ENCODE measurements at places on chromosomes 3 and 15. TPM values are rescaled to one million over a fixed set of nuclear protein-coding genes. Genes with fewer than 3 reads are reported as not detected.

DNA sequence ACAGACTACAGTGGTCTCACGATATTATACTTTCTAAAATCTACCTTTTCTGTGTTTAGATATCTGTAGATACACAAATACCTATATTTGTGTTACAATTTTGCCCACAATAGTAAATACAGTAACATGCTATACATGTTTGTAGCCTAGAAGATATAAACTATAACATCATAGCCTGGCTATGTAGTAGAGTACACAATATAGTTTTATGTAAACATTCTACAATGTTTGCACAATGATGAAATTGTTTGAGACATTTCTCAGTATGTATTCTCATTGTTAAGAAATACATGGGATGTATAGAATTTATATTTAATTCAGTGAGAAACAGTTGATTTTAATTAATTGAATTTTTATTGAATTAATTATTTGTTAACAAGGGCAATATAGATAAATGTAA, 1367.0 kb downstream of the OTOL1 start:
- H3K36me3 ChIP-seq: no peaks in the 10 kb centered on the region
- no peak overlapping the region for H3K4me3 ChIP-seq
- no peaks in the 10 kb centered on the region for H3K27me3 ChIP-seq
- no peak for DNase-seq
- no peak overlapping the region for H3K27ac ChIP-seq
- no peaks in the 10 kb centered on the region for H3K4me1 ChIP-seq

- H3K4me1 ChIP-seq: no peaks in the 10 kb centered on the region
- H3K4me3 ChIP-seq: no peak overlapping the region
- no peak for DNase-seq
- no peaks in the 10 kb centered on the region for H3K36me3 ChIP-seq
- no peaks in the 10 kb centered on the region for H3K27me3 ChIP-seq
Observed at GRCh38 chr3:6528951-6529350, 332.0 kb upstream of the GRM7 start.

DNA sequence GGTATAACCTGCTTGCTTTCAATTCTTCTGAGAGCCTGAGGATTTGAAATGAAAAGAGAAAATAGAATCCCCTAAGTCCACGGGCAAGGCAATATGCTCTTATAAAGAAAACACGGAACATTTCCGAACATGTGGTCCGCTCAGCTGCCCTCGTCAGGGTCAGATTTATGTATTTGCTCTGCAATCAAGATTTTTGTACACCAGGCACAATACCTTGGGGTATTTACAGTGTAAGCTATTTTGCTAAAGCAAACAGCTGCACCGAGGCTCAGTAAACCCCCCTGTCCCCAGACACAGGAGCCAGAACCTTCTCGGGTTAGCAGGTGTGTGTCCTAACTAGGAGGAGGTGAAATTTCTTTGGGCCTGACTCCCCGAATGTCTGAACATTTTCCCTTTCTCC, 155.8 kb upstream of the LRIG1 start:
- H3K27me3 ChIP-seq: peaks cover 13% of the 10 kb centered on the region
- no peak overlapping the region for H3K27ac ChIP-seq
- H3K4me3 ChIP-seq: no peak overlapping the region
- no peak for DNase-seq
- no peaks in the 10 kb centered on the region for H3K4me1 ChIP-seq

DNA sequence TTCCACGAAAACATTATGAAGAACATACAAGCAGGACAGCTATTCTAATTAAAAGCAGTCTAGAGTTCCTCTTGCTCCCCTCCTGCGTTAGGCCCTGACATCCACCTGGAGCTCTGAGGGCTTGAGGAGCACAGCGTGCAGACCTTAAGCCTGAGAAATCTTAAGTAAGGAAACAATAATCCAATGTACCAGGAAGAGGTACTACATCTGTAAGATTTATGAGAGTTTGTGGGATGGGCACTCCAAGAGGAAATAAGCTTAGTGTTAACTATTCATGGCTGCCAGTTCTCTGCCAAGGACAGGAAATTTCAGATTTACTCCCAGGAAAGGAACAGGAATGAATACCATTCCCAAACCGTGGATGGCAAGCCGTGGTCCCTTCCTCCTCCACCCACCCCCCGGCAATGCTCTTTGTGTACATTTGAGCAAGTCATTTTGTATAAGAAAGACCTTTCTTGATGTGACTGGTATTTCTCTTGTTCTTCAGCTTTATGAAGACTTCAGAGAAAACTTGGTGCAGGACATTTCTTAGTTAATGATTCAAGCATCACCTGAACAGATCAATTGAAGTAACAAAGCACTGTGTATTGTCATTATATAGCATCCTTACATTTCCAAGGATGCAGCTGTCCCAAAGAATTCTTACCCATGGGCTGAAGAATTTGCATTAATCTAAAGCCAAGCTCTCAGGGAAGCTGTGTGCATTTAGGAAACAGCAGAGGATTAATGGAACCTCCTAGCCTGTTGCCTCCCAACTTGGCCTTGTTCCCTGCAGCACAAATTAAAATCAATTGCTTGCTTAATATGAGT, 28.8 kb upstream of the VILL start:
- peak; percentile 61 for DNase-seq
- no peak overlapping the region for H3K4me3 ChIP-seq
- H3K4me1 ChIP-seq: peaks cover 20% of the 10 kb centered on the region
- no peak overlapping the region for H3K27ac ChIP-seq

- no peak overlapping the region for H3K4me3 ChIP-seq
- DNase-seq: peak; percentile 38
- H3K27ac ChIP-seq: no peak overlapping the region
- no peaks in the 10 kb centered on the region for H3K27me3 ChIP-seq
Observed at GRCh38 chr3:54853573-54854404, 74.1 kb downstream of the LRTM1 start.

The IL5RA gene
- total RNA-seq: not detected

- no peaks in the 10 kb centered on the region for H3K36me3 ChIP-seq
- no peaks in the 10 kb centered on the region for H3K4me1 ChIP-seq
- H3K4me3 ChIP-seq: no peak overlapping the region
- DNase-seq: no peak
- H3K27ac ChIP-seq: no peak overlapping the region
Observed at GRCh38 chr3:118641608-118642007, 393.0 kb downstream of the IGSF11 start.

The HGD gene
- 0.44 TPM for total RNA-seq

The C3orf20 gene
- total RNA-seq: not detected

- H3K4me3 ChIP-seq: no peak overlapping the region
- no peak overlapping the region for H3K27ac ChIP-seq
- DNase-seq: no peak
- no peaks in the 10 kb centered on the region for H3K36me3 ChIP-seq
- no peaks in the 10 kb centered on the region for H3K27me3 ChIP-seq
Observed at GRCh38 chr3:185813691-185814215, 11.1 kb downstream of the IGF2BP2 start.

- H3K27ac ChIP-seq: no peak overlapping the region
- peaks cover under 1% of the 10 kb centered on the region for H3K27me3 ChIP-seq
- no peaks in the 10 kb centered on the region for H3K36me3 ChIP-seq
- H3K4me3 ChIP-seq: no peak overlapping the region
- no peak for DNase-seq
Observed at GRCh38 chr3:45567730-45568172, 26.8 kb upstream of the LIMD1 start.

DNA sequence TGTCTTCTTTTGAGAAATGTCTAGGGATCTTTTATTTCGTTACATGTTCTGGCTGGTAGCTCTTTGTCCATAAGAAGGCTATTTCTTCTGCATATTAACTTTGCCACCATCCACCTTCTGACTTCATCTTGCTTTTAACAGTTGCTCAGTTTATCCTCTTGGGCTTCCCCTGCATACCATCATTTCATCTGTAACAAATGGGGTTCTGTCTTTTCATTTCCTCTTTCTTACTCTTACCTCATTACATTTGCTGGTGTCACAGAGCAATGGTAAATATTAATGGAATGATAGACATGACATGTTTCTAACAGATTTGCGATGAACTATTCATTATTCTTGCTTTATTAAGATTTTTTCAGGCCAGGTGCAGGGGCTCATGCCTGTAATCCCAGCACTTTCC, 62.4 kb downstream of the GASK1A start:
- no peaks in the 10 kb centered on the region for H3K36me3 ChIP-seq
- no peak overlapping the region for H3K4me3 ChIP-seq
- H3K4me1 ChIP-seq: no peaks in the 10 kb centered on the region
- H3K27me3 ChIP-seq: no peaks in the 10 kb centered on the region
- DNase-seq: no peak

GRCh38 chr3:51436998-51437639, 46.0 kb downstream of the RBM15B start:
- no peak for DNase-seq
- H3K4me3 ChIP-seq: no peak overlapping the region
- no peak overlapping the region for H3K27ac ChIP-seq
- H3K27me3 ChIP-seq: no peaks in the 10 kb centered on the region

The MCF2L2 gene
- total RNA-seq: 1.1 TPM

The MITF gene
- 2.5 TPM for total RNA-seq

The SLC12A8 gene
- 0.86 TPM for total RNA-seq

The ITGA11 gene
- total RNA-seq: 0.18 TPM

Data from endothelial cell of umbilical vein (primary cell).